ENCODE measurements at places on chromosomes 12 and 14.

GRCh38 chr14:65791191-65791981 is 378.9 kb downstream of the FUT8 start:
- no peak for DNase-seq

- DNase-seq: no peak
Measured at GRCh38 chr14:99380402-99380801, 100.3 kb downstream of the SETD3 start.

- DNase-seq: no peak
Measured at GRCh38 chr12:131836193-131836592, 8.0 kb downstream of the MMP17 start.

DNA sequence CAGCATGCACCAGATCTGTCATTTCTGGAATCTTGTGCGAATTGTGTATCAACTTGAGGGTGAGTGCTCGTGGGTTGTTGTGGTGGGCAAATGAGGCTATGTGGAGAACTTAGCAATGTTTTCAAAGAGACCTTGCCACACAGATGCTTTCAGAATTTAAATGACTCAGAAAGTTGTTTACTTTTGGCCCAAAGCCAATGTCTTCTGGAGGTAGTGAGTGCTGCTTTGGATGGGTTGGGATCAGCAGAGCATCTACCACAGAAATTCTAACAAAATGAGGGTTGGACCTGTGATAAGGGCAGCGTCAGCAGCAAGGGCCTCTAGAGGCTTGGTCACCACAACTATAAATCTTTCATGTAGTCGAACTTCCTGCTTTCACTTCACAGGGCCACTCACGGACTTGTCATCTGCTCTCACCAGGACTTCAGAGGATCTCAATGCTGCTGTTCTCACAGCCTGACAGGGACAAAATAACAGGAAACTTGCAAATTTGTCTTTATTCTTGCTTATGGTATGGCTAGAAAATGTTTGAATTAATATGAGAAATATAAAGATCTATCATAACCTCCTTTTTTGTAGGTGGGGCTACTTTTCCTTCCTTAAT is 111.4 kb downstream of the DACT1 start:
- DNase-seq: no peak

DNA sequence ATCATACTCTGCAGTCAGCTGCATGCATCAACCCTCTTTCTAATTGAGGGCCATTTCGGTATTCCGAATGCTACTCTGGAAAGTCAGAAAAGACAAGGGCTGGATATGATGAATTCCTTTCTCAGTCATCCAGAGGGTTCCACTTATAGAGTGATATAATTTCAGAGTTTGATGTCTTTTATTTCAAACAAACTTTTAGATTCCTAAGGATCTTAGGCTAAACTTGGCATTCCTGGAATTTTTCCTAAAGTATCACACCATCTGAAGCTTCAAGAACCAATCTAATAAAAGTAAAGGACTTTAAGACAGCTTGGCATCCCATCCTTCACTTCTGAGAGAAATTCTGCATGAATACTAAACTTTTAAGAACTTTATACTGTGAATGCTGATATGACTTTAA is 69.3 kb upstream of the KCNJ8 start:
- no peak for DNase-seq

- no peak for DNase-seq
Measured at GRCh38 chr12:110934093-110934852, 13.9 kb upstream of the MYL2 start.

DNA sequence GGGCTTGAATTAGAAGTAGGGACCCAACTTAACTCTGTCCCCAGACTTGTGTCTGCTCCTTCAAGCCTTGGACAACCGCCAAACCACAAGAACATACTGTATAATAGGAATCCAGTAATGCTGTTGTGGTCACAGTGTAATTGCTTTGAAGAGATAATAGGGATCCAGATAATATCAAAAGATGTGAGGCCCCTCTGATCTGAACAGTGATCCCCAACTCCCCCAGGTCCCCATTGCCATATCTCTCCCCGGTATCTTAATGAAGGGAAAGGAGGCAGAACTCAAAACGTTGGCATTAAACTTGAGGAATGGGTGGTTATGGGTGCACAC is 8.5 kb upstream of the PLEKHH1 start:
- DNase-seq: no peak

DNA sequence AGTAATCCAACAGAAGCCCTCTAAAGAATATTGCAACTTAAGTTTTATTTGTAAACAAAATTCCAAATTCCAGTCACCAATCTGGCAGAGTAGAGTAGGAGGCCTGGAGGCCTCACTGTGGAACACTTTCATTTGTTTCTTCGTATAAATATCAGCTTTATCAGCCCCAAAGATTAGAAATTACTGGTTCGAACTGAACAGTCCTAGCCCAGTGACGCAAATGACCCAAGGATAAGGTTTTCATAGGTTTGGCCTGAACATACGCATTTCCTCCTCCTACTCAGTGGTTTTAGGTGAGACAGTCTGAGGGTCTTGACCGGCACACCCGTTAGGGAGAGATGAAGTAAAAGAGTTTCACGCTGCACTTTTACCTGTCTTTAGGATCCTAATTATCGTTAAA is 1.7 kb downstream of the CDC42BPB start:
- DNase-seq: no peak

GRCh38 chr14:75589931-75590330 is 11.5 kb downstream of the FLVCR2 start:
- no peak for DNase-seq

DNA sequence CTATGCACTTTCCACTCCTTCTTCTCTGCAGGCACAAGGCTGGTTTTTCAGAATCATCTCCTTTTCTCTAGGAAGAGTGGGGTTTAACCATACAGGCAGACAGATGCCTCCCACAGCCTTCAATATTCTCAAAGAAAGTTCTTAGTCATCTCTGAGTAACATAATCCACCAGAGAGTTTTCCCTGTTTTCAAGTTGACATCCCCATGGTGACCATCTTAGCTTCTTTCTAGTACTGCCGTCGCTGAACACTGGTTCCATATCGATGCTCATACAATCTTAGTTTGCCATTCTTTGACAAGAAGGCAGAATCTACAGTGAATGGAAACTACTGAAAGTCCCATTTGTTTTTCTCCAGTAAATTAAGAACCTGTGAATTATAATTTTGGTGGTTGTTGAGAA is 28.6 kb downstream of the TPH2 start:
- DNase-seq: no peak

DNA sequence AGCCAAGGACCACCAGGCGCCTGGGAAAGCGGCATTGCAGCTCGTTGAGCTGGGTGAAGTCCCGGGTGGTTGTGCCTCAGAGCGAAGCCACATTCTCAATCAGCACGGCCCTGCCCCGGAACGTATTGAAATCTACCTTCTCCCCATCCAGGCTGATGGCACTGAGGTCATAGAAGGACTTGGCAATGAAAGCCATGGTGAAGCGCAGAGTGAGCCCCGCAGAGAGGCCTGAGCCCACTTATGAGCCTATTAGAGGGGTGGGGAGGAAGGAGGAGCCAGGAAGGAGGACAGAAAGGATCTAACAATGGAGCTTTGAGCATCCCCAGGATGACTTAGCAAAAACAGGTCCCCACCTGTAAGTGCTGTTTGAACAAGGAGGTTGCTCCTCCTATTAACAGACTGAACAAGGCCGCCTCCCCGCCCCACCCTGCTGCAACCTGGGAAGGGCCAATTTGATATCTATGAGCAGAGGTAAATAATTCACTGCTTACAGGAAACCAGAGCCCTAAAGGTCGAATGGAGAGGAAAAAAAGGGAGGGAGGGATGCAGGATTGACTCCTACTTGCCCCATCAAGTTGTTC is at the start of gene GPX2:
GPX2 (minus strand) TSS at position 215 of the 581 bp plus-strand sequence; CDS start at position 196, 19 bp downstream.
- no peak for DNase-seq

DNA sequence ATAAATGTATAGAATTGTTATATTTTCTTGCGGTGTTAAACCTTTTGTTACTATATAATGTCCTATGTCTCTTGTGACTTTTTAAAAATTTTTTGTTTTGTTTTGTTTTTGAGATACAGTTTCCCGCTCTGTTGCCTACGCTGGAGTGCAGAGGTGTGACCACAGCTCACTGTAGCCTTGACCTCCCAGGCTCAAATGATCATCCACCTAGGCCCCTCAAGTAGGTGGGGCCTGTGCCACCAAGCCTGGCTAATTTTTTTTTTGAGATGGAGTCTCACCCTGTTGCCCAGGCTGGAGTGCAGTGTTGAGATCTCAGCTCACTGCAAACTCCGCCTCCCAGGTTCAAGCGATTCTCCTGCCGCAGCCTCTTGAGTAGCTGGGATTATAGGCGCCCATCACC is 26.5 kb upstream of the RCOR1 start:
- no peak for DNase-seq

GRCh38 chr12:84070292-84070691 is 842.3 kb downstream of the SLC6A15 start:
- no peak for DNase-seq

GRCh38 chr12:93767524-93767863 is 90.3 kb downstream of the CRADD start:
- no peak for DNase-seq

GRCh38 chr12:70190262-70191010 is 52.8 kb upstream of the CNOT2 start:
- DNase-seq: no peak

DNA sequence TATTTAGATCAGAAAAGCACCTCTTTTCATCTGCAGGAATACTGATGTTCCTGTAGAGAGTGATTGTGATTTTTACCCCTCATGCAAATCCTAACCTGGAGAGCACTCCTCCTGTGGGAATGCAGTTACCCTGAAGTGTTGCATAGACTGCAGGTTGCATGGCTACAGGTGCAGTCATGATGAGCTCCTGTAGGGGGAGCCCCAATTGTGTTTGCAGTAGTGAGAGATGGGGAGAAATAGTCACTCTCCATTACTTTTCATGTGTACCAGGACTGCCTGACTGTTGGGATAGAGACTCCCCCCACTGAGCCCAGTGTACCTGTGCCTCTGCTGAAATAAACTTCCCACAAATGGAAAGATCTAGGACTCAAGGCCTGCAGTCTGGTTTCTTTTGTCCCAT is 1086.5 kb downstream of the SLC6A15 start:
- DNase-seq: no peak

DNA sequence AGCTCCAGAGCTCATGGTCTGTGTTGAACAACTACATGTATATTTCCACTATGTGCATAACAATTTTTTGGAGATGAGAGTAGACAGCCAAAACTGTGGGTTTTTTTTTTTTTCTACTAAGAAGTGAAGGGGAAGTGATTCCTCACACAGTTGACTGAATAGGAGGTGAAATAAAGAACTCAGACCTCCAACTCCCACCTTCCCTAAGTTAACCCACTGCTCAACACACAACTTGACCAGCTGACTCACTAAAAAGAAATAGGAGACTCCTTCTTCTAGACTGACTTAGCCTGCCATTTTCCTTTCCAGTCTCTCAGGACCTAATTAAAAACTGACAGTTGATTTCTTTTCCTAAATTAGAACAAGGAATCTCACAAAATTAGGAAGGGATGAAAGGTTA is 1.7 kb downstream of the M6PR start:
- DNase-seq: no peak

Measured in stimulated activated CD4-positive, alpha-beta T cell treated with anti-CD3 and anti-CD28 coated beads, Interleukin-1b, Interleukin-23, amount 100 ng/mL, for 1 hour (primary cell).